Urothelium cell line (cell line): ENCODE measurements at places on chromosomes 4 and X.

DNA sequence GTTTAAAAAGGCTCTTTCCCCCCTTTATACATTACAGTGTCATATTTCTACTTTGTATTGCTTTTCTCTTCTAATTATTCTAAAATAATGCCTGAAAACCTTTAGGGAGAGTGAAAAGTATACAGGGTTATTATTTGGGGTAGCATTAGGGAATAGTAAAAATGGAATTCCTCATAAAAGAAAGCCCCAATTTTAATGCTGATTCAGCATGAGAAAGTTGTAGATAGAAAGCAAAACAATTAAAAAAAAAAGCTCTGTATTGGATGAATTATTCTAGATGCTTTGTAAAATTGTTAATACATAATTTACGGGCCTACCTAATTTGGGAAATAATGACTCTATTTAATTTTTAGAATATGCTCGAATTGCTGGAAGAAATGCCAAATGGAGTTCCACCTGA lies 92.4 kb downstream of the RS1 start:
- DNase-seq = no peak

GRCh38 chr4:174545268-174545667 lies 23.0 kb upstream of the HPGD start:
- DNase-seq = no peak

DNA sequence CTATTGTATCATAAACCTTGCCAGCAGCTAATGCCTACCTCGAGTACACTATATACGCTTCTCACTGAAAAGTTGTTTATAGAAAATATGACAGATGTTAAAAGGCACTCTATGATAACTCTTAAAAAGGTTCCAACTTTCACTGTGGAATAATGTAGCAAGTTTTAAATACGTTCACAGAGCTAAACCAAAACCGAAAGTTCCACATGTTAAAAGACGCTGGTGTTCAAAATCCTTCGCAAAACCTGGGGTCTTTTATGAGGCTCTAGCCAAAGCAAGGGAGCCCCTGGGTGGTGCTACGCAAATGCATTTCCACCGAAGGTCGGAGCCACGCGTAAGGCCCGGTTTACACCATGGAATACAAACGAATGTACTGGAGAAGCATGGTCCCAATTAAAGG lies 103.7 kb upstream of the TENM3 start:
- no peak for DNase-seq

DNA sequence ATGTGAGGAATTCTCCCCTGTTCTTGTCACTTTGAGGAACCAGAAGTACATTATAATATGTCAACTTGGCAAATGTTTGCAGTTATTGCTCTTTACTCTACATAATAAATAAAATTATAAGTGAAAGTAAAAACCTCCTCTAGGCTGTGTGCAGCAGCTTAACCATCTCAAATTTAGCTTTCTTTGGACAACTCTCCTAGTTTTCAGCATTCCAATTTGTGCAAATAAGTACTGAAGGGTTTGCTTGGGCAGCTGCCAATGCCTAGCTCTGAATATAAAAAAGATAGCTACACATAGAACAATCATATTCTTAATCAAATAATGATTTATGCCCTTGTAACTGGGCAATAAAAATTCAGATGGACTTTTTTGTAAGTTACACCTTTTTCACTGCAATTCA lies 82.5 kb downstream of the GASK1B start:
- no peak for DNase-seq

DNA sequence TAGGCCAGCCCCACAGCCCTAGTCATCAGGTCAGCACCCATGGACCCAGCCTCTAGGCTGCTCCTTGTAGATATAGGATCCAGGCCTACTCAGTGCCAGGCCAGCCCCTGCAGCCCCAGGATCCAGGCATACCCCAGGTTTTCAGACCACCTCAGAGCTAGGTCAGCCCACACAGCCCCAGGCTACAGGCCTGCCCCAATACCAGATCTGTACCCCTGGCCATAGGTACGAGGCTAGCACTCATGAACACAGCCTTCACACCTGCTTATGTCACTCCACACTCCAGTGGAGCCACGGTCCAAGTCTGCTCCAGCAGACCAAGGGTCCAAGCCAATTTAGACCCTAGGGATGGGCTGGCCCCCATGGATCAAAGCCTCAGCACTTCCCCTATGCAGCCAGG lies 191.0 kb downstream of the DLG3 start:
- no peak for DNase-seq
